Bronchial epithelial cell (primary cell): ENCODE measurements at places on chromosomes 4 and X.

DNA sequence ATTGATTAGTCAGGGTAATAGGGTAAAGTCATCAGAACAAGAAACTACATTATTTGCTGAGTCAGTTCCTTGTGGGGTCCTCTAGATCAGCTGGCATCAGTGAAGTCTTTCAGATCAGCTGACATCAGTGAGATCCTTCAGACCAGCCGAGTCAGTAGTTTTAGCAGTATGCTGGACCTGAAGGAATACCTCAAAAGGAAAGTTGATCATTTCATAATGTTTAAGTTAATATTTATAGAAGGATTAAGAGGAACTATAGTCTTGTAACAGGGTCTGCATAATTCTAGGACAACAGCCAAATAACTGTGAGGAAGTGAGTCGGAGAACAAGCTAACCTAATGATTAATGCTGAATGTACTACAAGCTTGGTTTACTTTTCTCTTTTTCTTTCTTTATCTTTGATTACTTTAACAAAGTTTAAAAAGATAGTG, 958 bp upstream of the UGT2B7 start:
- peak; percentile 96 for DNase-seq

- peak; percentile 20 for DNase-seq
Observed at GRCh38 chr4:55442541-55442940, 46.8 kb downstream of the TMEM165 start.

DNA sequence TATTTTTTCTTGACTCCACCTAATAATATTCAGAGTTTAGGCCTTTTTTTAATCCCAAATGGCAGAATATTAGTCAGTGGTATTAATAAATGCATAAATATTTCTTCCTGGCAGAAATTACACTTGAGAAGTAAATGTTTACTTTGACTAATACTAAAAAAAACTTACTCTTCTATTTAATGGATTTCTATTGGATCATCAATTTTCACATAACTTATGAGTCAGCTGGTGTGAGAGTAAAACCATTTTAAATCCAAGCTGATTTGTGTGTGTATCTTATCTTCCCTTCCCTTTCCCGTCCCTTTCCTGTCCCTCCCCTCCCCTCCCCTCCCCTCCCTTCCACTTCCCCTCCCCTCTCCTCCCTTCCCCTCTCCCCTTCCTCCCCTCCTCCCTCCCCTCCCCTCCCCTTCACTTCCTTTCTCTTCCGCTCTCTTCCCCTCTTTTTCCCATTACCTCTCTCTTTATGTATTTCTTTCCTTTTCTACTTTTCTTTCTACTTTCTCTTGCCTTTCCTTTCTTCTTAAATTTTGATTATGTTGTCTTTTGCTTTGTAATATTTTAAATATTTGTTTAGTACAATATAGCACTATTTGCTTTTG, 630.1 kb upstream of the EPHA5 start:
- peak; percentile 85 for DNase-seq

GRCh38 chr4:184729946-184730345, 4.0 kb downstream of the CENPU start:
- no peak for DNase-seq
